Left cardiac atrium (tissue), 4 donors: ENCODE measurements at places on chromosomes 2 and 18.

DNA sequence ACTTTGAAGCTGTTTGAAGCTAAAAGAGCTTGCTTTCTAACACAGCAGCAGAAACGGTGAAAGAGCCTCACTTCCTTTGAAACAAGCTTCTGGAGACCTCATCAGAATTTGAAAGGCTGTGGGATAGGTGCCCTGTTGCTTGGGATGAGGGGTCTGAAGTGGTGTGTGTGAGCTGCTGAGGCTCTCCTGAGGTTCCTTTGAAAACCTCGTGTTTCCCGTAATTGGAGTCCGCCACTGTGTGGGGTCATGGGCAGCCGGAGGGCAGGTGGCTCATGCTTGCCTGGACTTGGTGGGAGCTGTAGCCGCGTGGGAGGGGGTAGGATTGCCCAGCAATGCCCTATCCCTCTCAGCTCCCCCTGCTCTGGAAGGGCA is 34.4 kb downstream of the CABLES1 start:
- no peak for DNase-seq

DNA sequence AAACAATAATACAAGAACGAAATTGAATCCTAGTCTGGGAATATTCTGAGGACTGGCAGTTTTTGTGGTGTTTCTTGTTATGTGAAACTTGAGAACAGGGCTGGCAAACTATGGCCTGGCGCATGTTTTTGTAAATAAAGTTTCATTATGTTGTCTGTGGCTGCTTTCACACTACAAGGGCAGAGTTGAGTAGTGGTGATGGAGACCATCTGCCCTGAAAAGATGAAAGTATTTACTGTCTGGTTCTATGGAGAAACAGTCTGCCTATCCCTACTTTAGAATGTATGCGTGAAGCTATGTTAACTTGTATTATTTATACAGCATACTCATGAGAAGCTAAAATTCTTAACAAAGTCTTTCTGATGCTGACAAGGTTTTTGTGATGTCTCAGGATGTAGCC is 351.9 kb downstream of the LRRTM1 start:
- no peak for DNase-seq

GRCh38 chr2:213233438-213234330 is 50.6 kb upstream of the SPAG16 start:
- no peak for DNase-seq

DNA sequence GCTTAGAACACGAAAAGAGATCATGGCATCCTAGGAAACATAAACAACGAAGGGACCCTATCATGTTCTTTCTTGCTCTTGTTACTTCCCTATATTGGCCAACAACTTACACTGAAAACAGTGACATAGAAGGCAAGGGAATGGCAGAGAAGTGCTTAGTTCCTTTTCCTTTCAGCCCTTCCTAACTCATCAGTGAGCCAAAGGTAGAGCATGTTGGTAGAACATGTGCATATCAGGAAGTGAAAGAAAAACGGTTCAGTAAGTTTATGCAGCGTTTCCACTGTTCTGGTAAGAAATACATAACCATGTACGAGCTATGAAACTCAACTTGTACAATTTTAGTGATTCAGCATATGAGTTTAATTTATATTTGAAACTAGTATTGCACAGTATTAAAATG is 21.7 kb downstream of the AKAIN1 start:
- DNase-seq: no peak

DNA sequence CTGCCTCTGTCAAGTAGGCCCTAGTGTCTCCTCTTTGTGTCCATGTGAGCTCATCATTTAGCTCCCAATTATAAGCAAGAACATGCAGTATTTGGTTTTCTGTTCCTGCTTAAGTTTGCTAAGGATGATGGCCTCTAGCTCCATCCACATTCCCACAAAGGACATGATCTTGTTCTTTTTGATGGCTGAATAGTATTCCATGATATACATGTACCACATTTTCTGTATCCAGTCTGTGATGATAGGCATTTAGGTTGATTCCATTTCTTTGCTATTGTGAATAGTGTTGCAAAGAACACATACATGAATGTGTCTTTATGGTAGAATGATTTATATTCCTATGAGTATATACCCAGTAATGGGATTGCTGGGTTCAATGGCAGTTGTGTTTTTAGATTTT is 263.2 kb downstream of the PARD3B start:
- no peak for DNase-seq

DNA sequence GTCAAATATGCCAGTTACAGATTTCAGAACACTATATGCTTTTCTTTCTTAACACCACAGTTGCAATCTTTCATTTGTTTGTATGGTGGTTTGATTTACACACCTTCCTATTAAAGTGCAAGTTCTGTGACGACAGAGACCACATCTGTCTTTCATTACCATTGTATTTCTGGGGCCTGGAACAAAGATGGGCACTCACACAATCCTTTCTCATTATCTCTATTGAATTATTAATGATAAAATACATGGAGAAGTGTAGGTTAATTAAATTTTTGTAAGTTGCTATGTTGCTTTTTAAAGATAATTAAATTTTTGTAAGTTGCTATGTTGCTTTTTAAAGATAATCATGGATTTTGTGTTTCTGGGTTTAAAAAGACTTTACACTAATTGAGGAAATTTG is 79.9 kb downstream of the KCTD18 start:
- DNase-seq: no peak

DNA sequence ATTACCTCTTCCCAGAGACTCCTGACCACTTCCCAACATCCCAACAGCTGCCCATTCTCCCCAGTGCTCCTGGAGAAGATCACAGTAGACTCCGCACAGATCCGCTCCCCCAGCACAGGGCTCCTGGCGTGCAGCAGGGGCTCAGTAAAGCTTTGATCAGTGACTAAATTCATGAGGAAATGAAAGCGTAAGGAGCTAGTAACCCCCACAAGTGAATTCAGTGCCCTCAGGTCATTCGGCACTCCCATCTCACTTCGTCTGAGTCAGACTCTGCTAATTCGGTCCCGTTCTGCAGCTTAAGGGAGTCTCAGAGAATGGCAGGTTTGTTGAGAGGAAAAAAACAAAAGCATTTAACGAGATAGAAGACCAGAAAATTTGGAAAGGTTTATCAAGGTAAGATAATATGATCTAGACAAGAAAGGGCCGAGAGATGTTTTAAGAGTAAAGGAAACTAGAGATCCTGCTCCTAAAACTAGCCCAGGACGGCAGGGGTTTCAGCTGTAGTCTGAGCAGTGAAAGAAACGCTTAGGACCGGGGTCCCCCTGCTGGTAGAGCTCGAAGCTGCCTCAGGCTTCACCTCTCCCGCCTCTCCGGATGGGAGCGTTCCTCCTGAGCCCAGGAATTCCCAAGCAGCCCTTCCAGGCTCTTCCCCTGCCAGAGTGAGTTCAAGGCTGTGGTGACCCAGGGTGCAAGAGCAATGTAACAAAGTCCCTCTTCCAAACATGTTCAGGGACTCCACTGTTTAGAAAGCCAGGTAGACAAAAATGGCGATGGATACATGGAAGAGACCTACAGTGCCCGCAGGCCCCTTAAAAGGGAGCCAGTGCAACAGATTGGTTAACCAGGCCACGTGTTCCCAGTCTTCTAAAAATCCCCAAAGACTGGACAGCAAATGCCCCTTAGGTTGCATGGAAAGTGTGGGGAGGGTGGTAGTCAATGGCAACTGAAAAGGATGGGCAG is 127.3 kb downstream of the DNER start:
- DNase-seq: peak; percentile 84

- no peak for DNase-seq
Observed at GRCh38 chr2:187390891-187391290, 57.2 kb downstream of the CALCRL start.

DNA sequence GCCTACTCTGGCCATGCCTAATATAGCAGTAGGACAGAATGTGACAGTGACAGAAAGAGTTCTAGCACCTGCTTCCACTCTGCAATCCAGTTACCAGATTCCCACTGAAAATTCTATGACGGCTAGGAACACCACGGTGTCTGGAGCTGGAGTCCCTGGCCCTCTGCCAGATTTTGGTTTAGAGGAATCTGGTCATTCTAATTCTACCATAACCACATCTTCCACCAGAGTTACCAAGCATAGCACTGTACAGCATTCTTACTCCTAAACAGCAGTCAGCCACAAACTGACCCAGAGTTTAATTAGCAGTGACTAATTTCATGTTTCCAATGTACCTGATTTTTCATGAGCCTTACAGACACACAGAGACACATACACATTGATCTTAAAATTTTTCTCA is 45.2 kb upstream of the TTR start:
- no peak for DNase-seq

GRCh38 chr2:181356526-181357130 is 100.6 kb upstream of the ITGA4 start:
- DNase-seq: no peak
